ENCODE measurements at places on chromosomes 3 and 15.

DNA sequence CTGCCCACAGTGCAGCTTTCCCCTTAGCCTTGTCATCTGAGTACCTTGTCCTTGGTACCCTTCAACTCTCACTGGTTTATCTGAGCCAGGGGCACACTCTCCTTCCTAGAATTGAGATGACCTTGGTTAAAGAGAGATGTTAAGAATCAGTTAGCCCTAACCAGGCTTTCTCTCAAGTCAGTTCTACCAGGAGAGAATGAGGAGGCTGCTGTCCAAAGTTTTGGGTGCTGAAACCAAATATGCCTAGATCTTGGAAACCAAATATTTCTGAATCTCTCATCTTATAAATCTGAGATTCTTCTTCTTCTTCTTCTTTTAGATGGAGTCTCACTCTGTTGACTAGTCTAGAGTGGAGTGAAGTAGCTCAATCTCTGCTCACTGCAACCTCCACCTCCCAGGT lies 12.0 kb upstream of the CTXND1 start:
- peak; percentile 36 for DNase-seq

GRCh38 chr3:29065211-29065785 lies 215.6 kb upstream of the RBMS3 start:
- peak; percentile 8 for DNase-seq

DNA sequence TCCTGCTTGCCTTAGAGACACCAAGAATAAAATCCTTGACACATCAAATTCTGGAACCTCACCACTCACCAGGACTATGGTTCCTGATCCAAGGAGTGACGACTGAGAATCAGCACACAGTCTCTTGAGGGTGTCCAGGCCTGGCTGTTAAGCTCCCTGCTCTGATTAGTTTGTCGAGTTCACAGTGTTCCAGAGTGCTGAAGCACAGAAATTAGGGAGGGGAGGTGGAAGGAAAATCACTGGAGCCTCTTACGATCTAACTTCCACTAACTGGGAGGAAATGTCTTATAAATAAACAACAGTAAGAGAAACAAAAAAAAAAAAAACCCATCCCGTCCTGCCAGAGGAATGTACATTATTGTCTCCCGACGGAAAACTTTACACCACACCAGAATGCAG lies 330.2 kb downstream of the TIGIT start:
- DNase-seq = no peak

DNA sequence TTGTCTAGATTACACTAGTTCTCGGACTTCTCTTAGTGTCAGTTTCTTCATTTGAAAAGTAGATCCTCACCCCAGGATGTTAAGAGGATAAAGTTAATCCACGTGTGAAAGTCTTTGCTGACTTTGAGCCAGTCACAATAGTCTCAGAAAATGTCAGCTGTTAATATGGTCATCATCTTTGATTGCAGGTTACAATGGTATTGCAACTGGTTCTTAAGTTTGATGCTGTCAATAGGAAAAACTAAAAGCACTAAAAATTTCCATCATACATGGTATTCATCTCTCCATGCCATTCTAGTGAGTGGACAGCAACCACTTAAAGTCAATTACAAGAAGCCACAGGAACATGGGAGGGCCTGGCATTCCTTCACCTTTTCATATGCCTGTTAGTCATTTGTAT lies 192.3 kb downstream of the TAFA4 start:
- no peak for DNase-seq

GRCh38 chr15:39094116-39094515 lies 486.8 kb upstream of the THBS1 start:
- DNase-seq = no peak

GRCh38 chr3:160671231-160671630 lies 5.7 kb upstream of the ARL14 start:
- DNase-seq = no peak

DNA sequence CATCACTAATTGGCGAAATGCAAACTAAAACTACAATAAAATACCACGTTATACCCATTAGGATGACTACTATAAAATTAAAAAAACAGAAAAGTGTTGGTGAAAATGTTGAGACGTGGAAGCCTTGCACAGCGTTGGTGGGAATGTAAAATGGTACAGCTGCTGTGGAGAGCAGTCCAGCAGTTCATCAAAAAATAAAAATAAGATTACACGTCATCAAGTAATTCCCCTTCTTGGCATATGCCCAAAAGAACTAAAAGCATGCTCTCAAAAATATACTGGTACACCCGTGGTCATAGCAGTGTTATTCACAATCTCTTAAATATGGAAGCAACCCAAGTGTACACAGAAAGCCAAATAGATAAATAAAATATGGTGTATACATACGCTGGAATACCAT lies 71.8 kb upstream of the NDN start:
- no peak for DNase-seq

DNA sequence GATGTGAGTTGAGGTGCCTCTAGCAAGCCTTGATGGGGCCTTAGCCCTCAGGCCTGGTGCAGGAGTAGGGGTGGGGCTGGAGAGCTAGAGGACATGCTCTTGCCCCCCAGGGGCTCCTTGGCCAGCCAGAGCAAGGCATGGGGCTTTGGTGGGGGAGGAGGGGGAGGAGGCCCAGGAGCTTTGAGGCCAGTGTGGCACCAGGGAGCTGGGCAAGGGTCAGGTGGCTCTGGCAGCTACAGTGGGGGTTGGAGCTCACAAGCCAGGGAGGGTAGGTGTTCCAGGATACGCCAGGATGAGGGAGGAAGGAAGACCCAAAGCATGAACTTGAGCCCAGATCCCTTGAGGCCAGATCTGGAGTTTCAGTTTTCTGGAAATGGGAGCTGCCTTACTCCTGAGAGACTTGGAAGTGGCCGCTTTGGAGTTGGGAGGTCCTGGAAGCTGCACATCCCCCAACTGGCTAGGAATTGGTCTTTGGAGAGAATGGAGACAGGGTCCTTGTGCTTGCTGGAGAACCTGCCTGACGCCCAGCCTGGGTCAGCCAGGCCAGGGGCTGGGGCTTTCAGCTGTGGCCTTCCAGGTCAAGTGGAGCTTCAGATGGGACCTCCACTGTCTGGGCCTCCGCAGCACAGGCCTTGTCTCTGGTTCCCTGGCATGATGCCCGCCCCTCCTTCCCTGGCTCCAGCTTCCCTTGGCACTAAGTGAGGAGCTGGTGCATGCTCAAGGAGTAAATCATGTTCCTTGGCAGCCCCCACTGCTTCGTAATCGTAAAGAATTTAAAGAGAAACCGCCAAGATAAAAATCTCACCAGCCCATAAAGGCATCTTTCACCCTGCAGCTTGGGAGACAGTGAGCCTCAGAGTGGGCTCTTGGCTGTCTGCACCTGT lies 8.7 kb downstream of the SEMA3F start:
- DNase-seq = no peak

DNA sequence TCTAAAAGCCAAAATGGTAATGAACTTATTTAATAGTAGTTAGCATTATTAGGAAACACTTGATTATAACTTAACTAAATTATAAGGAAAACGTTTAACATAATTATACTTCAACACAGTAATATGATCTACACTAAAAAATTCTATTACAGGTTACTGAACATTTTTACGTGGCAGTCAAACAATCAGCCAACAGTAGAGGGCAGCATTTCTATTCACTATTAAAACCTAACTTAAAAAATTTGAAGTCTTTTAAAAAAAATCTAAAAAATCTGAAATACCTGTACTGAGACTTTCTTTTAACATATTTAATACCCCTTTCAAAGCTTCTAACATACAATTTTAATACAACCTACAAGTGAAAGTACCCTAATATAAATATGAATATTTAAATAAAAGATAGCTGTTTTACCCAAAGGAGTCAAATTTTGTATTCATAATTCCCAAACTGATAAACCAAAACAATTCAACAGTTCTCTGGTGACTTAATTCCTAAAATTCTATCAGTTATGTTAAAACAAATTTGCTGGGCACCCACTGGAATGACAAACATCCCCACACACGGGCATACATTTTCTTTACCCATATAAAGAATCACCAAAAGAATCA lies 41.5 kb downstream of the DLG1 start:
- DNase-seq = no peak

DNA sequence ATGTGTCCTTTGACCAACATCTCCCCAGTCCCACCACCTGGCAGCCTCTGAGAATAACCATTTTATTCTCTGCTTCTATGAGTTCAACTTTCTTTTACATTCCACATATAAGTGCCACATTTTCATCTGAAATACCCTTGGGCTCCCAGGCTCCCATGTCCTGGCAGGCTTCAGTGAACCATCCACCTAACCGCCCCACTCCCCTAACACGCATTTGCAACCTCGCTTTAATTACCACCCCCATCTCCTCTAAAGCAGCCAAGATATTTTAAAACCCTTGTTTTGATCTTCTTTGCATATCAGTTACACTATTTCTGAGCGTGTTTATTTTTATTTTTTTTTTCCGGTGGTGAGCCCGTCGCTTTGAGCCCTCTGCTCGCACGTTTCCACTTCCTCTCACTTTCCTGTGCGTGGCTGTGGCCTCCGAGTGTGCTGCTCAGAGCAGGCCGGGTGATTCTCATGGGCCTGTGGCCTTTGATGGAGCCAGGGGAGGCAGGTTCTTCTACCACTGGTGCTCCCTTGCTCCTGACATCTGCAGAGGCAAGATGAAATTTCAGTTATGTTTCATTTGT lies 195.4 kb upstream of the LPP start:
- no peak for DNase-seq

DNA sequence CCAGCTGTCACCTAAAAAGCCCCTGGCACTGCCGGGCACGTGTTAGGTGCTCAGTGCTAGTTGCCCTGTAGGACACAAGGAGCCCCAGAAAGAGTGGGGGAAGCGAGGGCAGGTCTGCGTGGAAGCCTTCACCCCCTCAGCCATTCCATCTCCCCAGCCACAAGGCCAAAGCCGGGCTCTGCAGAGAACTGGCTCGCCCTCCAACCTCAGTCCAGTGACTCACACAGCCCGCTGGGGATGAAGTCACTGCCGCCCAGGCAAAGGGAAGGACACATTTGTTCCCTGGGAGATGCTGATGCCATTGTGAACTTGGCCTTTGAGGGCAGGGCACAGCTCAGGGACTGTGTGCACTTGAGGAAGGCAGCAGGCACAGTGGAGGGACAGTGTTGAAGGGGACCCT lies 48.1 kb downstream of the IQSEC1 start:
- no peak for DNase-seq

GRCh38 chr15:30036036-30036703 lies 46.6 kb upstream of the GOLGA8J start:
- DNase-seq = no peak

GRCh38 chr3:159807137-159808040 lies 181.2 kb upstream of the IL12A start:
- DNase-seq = no peak

DNA sequence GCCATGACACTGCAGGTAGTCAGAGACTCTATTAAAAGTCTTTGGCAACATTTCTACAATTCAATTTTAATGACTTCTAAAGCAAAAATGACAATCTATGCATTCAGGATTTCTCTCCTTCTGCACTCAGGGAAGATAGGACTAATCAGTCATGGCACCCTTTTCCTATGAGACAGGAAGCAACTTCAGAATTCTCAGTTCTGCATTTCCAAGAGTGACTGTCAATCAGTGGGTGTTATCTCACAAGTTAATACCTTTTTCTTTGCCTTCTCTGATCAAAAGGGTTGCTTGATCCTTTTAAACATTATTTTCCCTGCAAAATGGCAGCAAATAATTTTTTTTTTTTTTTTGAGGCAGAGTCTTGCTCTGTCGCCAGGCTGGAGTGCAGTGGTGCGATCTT lies 7.8 kb upstream of the ICE2 start:
- no peak for DNase-seq

DNA sequence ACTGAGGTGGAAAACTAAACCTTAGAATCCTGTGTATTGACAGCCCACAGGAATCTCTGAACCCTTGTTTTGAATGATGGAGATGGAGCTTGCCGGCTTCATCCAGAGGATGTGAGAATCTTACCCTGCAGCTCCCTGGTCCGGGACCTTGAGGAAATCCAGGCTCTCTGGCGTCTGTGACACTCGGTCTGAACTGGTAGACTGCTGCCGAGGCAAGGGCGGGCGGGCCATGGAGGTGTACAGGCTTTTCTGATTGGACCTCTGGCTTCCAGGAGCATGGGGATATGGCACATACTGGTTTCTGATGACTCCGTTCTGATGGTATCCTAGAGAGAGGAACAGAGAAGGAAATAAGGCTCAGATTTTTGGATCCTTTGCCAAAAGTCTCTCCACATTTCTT lies 48.5 kb downstream of the CCNB2 start:
- DNase-seq = no peak

DNA sequence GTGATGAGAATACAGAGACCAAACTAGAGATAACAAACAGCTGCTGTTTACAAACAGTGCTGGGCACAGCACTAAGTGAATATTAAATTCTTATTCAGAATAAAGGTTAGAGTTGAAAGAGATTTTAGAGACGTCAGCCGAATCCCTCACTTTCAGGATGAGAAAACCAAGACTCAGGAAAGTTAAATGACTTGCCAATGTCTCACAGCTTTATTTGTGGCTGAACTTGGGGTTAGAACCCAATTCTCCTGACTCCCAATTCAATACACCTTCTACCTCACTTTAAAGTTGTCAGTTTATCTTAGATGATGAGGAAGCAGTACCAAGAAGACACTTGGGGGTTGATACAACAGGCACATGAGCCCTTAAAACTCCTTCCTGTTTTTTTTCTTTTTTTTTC lies 180.9 kb downstream of the GAP43 start:
- no peak for DNase-seq

- DNase-seq = peak; percentile 76
Measured at GRCh38 chr3:119600732-119601131, 3.0 kb downstream of the PLA1A start.

GRCh38 chr3:7461202-7461825 lies 600.4 kb downstream of the GRM7 start:
- DNase-seq = no peak

GRCh38 chr3:64049136-64049535 lies 25.8 kb upstream of the PSMD6 start:
- DNase-seq = no peak

DNA sequence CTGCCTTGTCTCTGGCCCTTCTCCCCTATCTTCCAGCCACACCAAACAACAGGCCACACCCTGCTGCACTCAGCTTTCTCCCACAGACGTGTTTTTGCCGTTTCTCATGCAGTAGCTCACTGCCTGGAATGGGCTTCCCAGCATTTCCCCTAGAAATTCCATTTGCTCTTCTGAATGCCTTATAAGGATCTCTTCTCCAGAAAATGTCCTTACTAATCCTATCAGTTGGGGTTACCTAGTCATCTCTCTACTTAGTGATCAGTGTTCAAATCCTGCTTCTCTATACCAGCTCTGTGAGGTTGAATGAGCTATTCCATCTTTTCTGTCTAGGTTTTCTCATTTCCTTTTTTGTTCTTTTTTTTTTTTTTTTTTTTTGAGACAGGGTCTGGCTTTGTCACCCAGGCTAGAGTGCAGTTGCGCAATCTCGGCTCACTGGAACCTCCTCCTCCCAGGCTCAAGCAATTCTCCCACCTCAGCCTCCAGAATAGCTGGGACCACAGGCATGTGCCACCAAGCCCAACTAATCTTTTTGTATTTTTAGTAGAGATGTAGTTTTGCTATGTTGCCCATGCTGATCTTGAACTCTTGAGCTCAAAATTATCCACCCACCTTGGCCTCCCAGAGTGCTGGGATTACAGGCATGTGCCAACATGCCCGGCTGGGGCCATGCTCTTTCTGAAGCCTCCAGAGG lies 98.2 kb upstream of the CHD2 start:
- no peak for DNase-seq

Data from H7 (cell line).